ENCODE measurements at places on chromosomes 1 and 21.

DNA sequence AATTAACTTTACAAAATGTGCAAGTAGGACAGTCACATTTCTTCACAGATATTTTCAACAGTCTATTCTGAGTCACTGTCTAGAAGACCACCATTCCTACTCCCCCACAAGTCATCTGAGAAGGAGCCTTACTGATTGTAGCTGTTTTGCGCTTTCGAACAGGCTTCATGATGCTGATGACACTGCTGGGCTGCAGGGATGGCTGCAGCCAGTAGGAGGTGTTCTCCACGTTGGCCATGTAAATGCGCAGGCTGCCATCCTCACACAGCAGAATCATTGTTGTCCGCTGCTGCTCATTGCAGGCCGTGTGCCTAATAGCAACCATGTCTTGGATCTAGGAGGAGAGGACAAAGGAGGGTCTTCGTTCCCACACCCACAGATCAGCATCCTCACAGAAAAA is 56.9 kb downstream of the UBR4 start:
- no peak for DNase-seq

GRCh38 chr1:108601708-108602410 is 42.0 kb downstream of the EEIG2 start:
- no peak for DNase-seq

DNA sequence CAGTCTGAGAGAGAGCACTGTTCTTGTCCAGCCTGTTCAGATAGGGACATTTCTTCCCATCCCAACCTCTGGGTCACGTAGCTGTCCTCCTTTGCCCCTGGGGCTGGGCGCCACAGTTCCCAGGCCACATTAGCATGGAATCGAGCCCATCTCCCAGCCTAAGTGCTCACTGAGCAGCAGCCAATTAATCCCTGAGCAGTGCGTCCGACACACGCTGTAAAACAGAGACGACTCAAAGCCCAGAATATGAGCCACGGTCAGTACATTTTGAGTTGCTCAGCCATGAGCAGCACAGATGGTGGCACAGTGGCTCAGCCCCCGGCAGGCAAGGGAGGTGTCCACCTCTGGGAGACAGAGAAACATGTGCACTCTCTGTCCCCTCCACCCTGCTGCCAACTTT is 267.4 kb downstream of the NPHP4 start:
- no peak for DNase-seq

DNA sequence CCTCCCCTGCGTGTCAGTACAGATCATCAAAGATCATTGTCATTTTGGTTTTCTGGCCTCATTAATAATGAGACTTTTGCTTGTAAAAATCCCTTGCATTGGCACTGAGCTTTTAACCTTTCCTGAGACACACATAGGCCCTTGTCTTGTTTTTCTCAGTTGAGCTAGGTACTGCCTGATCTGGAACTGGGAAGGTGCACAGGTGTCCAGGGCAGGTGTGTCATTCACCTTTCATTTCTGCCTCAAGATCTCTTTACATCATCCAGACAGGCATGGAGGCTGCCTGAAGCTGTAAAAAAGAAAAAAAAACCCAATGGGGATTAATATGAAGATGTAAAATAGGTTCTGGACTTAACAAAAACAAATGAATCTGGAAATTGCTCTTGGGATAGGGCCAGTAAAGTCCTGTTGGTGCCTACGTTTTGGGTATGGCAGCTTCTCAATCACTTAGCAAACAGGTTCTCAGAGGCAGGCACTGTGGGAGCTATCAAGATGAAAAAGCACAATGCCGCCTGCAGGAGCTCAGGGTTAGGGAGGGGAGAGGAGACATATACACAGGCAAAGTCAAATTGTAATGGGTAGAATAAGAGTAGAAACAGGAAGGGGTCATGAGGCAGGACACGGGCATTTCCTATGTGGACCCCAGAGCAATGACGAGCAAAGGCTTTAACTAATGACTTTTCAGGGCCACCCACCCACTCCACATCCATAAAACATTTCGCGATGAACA is 1.0 kb upstream of the KCNC4 start:
- DNase-seq = no peak

- no peak for DNase-seq
Observed at GRCh38 chr1:168159251-168159650, 19.5 kb upstream of the TIPRL start.

DNA sequence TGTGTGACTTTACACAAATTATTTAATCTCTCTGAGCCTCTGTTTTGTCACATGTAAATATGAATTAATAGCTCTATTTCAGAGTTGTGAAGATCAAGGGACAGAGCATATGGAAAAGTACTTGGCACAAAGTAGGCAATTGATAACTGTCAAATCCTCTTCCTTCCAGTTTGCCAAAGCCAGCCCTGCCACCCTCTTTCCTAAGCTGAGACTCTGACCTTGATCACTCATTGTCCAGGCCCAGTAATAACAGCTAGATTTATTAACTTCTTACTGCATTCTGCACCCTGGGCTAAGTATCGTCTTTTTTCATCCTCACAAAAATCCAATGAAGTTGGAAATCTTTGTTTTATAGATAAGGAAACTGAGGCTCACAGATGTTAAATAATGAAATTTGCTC is 70.8 kb upstream of the ATP1A1 start:
- DNase-seq = no peak

DNA sequence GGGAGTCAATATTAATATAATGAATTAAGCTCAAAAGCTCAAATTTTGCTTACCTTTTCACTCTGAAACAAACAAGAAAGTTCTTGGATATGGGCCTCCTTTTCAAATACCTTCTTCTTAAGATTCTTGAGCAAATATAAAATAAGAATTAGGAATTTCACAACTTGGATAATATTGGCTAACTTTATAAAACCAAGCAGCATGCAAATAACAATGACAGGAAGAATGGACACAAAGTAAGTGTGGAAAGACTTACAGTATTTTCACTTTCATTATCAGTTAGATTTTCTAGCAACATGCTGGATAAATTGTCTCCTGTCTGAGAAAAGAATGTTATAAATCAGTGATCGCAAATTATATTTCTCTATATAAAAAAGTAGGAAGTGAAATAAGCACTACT is 13.2 kb downstream of the ODF2L start:
- DNase-seq = no peak

DNA sequence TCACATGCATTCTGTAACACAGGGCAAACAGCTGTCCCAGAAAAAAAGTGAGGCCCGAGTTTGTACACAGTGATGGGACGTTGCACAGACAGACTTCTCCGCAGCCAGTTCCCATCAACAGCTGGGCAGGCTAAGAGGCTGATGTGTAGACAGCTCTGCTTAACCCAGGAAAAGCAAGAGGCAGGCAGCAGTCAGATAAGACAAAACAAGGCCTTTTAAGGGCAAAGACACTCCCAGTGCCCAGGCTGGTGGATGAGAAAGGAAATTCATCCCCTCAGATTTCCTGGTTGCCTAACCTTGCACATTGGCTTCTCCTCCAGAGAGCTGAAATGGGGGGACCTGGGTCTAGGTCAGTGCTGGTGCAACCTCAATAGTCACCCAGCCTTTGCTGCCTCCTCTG is 17.2 kb upstream of the PHLDA3 start:
- DNase-seq = no peak

DNA sequence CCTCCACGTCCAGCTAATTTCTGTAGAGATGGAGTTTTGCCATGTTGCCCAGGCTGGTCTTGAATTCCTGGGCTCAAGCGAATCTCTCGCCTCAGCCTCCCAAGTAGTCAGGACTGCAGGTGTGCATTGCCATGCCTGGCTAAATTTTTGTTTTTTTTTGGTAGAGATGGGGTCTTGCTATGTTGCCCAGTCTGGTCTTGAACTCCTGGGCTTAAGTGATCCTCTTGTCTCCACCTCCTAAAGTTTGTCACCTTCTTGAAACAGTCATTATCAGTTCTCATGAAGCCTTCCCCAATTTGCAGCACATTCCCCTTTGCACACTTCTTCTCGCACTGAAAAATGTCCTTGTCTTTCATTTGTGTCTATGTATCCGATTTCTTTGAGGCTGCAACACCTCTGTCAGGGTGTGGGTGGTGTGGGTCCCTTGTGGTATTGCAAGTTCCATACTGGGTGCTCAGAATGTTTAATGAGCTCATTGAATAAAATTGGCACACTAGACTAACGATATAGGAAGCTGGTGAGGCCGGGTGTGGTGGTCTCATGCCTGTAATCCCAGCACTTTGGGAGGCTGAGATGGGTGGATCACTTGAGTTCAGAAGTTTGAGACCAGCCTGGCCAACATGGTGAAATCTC is 2.9 kb upstream of the CORT start:
- DNase-seq = no peak

DNA sequence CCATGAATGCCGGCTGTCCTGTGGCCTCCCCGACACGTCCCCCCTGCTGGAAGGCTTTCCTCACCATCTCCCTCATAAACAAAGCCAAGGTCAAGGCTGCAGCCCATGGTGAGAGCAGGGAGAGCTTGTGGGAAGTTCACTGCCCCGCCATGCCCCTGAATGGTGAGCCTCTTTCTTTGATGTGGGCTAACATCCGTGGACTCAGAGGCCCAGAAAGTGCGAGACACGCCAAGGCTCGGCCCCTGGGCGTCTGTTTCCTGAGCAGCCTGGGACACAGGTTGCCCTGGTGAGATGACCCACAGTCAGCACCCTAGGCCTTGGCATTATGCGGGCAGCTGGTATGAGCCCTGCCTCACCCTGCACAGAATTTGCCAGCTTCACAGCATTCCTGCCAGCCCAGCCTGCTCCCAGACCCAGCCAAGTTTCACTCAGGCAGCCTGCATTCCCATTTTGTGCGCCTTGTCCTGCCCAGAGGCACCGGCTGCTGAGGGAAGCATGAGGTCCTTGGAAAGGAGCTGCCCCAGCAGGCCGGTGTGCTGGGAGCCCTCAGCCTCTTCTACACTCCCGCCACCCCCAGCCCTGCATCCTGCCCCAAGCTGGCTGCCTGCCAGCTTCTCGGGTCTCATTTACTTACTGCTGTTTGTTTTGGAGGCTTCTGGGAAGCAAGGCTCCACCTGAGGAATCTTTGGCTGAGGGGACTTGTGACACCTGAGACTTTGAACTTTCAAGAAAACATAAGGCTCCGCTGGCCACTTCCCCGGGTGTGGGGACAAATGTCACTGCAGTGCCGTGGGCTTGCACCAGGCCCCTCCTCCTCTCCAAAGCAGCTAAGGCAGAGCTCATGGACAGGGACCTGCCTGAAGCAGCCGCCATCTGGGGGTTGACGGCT is 31.9 kb downstream of the NEK2 start:
- no peak for DNase-seq

GRCh38 chr1:224507771-224508523 is 73.3 kb upstream of the WDR26 start:
- DNase-seq = no peak

- DNase-seq = no peak
Observed at GRCh38 chr1:173555651-173556305, 47.1 kb downstream of the SLC9C2 start.

- peak; percentile 31 for DNase-seq
Observed at GRCh38 chr1:247407180-247407616, 8.8 kb upstream of the NLRP3 start.

GRCh38 chr1:78051005-78051404 is 5.2 kb downstream of the GIPC2 start:
- DNase-seq = no peak

Data from activated CD4-positive, alpha-beta T cell treated with anti-CD3 and anti-CD28 coated beads for 24 hours (primary cell).